ENCODE measurements at places on chromosomes 16 and 17.

GRCh38 chr17:63700528-63701455 is 867 bp upstream of the LIMD2 start:
- no peak for DNase-seq

GRCh38 chr16:87926246-87927194 is 9.8 kb downstream of the CA5A start:
- no peak for DNase-seq

DNA sequence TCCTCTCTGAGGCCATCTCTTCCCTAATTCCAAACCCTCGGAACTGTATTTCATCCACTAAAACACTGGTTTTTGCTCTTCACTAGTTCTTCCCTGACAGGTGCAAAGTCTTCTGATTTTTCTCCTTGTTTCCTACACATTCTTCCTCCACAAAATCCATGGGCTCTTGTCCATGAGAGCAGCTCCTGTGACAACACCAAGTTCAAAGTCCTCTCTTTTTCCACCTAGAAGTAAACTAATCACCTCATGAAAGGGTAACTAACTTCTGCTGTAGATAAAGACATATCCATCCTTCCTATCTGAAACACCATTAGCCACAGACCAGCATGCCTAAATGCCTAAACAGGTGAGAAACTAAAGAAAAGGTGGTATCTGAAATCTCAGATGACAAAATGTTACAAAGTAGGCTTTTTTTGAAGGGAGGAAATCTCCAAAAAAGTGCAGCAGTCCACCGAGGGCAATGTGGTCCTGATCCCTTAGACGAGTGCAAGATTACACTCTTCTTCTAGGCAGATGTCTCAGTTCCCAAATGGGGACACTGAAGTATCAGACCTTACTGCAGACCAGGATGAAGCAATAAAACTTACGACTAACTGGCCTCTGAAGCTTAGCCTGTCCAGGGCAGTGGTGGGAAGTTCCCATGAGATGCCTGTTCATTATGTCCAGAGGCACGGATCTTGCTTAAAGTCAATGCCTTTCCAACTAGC is 2.8 kb downstream of the PIP4K2B start:
- DNase-seq, result no peak

- DNase-seq, result peak; percentile 79
These were observed 573.9 kb downstream of the KCNJ18 start for GRCh38 chr17:22266231-22266630.

GRCh38 chr17:44589316-44590071 is 32.2 kb downstream of the FZD2 start:
- peak; percentile 23 for DNase-seq

GRCh38 chr16:54389836-54390494 is 103.4 kb upstream of the IRX3 start:
- no peak for DNase-seq

All from T47D (cell line).